ENCODE measurements at places on chromosomes 16 and 17. TPM values are rescaled to one million over a fixed set of nuclear protein-coding genes. Genes with fewer than 3 reads are reported as not detected.
A peak's percentile ranks its signal among the peaks of the same experiment; 100 is the strongest.

- DNase-seq, result peak; percentile 32
Measured at GRCh38 chr16:13012601-13013000, 111.2 kb downstream of the SHISA9 start.

DNA sequence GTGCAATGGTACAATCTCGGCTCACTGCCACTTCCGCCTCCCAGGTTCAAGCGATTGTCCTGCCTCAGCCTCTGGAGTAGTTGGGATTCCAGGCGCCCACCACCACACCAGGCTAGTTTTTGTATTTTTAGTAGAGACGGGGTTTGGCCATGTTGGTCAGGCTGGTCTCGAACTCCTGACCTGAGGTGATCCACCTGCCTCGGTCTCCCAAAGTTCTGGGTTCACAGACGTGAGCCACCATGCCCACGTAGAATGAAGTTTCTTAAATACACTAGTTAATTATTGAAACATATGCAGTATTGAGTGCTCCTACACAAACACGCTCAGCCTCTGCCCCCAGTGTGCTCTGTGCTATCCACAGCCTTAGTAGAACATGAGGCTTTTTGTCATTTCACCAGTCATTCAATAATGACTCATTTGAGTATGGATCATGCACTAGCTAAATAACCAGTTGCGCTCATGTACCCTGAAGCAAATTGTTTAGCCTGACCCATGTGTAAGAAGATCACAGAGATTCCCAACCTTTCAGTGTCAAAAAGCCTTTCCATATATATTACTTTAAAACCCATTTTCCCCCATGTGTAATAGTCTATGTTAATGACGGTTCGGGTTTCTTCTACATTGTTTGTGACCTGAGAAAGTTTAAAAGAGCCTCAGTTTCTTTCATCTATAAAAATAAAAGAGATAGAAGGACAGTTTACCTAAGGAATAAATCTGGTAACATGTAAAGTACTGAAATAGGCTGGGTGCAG lies 49.7 kb downstream of the TUBD1 start:
- DNase-seq, result no peak

Gene TM4SF5
- not detected for total RNA-seq

- DNase-seq, result no peak
Measured at GRCh38 chr17:49746791-49747490, 17.0 kb downstream of the FAM117A start.

Gene NAT9
- 67.8 TPM for total RNA-seq

- no peak for DNase-seq
Measured at GRCh38 chr16:79278506-79278905, 322.0 kb downstream of the MAF start.

Gene SHISA6
- 12.6 TPM for total RNA-seq

- no peak for DNase-seq
Measured at GRCh38 chr16:31428638-31429247, 583 bp upstream of the COX6A2 start.

Gene RDM1
- not detected for total RNA-seq

Gene MED1
- total RNA-seq, result 46.0 TPM

- DNase-seq, result no peak
Measured at GRCh38 chr16:64434526-64435069, 687.3 kb downstream of the CDH11 start.

Gene ABCA9
- 0.61 TPM for total RNA-seq

DNA sequence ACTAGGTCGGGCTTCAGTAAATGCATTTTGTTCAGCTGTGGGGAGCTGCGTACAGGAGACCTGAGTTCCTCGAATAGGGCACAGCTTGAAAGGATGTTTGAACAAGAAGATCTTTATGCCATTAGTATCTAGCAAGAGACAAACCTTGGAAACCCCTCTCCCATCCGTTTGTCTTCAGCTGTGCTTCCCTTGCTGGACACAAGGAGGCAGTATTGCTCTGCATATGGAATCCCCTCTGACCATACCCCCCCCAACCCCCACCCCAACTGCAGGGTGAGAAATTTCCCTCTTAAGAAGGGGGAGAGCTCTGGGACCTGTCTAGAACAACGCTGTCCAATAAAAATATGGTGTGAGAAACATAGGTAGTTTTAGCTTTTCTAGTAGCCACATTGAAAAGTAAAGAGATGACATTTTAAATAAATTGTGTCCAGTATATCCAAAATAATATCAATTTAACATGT lies 1.6 kb downstream of the MRM1 start:
- DNase-seq, result peak; percentile 74

DNA sequence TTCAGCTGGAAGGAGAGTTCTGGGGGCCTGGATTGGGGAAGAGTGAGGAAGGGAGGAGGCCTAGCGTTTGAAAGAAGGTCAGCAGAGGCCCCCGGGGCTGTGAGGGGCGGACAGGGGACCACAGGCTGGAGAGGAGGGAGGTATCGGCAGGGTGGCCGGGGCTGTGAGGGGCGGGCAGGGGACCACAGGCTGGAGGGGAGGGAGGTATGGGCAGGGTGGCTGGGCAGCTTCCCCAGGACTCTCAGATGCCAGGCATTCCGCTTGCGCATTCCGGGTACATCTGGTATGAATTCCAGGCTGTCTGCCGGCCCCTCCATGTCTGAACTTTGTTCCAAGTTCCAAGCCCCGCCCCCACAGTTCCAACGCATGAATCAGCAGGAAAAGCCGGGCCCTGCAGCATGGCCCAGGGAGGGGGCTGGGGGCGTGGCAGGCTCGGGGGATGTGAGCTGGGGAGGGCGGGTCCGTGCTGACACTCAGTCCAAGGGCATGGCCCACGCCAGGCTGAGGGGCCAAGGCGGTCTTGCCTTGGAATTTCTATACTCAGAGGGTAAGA lies 4.3 kb upstream of the TLCD2 start:
- DNase-seq, result peak; percentile 76

Gene ABCC3
- total RNA-seq, result not detected

- DNase-seq, result no peak
Measured at GRCh38 chr16:87239545-87239944, 77.6 kb downstream of the C16orf95 start.

Gene TBC1D3I
- total RNA-seq, result 3.0 TPM

DNA sequence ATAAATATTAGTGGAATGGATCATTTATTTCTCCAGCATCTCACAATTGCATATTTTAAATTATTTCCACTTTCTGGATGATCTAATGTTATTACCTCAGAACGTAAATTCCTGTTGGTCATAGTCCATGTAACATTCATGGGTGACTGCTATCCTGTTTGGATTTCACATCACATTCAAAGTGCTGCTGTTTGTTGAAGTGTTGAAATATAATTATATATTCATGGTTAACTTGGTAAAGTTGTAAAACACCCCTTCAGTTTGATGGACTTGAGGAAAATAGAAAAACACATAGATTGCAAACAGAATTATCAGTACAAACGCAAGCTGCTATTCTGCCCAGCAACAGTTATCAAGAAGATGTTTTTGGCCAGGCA lies 59.6 kb downstream of the TANGO6 start:
- DNase-seq, result no peak

DNA sequence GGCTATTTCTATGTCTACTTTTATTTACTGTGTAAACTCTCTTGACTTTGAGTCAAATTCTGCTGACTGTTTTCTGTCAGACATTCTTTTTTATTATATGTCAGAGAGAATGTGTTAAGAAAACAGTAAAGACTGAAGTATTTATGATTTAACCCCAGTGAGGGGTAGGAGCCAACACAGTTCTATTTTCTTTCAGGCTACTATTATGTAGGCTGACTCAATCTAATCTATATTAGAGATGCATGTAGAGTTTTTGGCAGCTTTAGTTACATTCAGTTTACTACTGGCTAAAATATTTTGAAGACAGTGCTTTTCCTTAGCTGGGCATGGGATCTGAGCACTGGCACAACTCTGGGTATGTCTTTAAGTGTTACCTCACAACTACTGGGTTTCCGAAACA lies 1108.0 kb downstream of the CDH11 start:
- DNase-seq, result no peak

Gene ENDOV
- total RNA-seq, result 42.1 TPM

DNA sequence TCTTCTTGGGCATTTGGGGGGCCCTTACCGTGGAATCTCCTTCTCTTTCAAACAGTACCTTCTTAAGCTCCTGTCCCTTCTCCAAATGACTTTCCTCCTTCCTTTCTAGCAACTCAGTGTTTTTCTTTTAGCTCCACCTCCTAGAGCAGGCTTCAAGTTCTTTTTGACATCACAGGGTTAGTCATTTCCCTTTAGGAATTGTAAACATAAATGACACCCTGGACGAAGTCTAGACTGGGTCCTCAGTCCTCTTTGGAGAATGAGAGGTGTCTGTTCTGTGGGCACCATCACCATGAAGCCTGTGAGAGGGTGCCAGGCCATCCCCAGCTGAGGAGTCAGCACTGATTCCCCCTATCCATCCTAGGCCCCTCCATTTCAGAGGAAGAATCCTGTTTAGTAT lies 94.7 kb downstream of the SALL1 start:
- no peak for DNase-seq

- no peak for DNase-seq
Measured at GRCh38 chr16:55250701-55251100, 73.3 kb upstream of the IRX6 start.

DNA sequence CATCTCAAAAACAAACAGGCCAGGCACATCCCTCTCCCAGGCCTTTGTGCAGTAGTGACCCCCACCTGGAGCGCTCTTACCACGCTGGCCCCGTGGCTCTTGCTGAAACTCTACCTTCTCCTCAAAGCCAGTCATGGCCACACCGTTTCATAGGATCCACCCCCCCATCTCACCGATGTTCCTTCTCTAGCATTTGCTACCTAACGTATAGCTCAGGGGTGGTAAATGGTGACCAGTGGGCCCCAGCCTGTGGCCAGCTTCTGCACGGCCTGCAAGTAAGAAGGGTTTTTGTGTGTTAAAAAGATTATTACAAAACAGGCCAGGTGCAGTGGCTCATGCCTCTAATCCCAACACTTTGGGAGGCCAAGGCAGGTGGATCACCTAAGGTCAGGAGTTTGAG lies 43.8 kb downstream of the RMI2 start:
- DNase-seq, result peak; percentile 6

- DNase-seq, result no peak
Measured at GRCh38 chr17:34357398-34357797, 1.1 kb downstream of the CCL13 start.

Gene CHD9NB
- total RNA-seq, result 1.8 TPM

DNA sequence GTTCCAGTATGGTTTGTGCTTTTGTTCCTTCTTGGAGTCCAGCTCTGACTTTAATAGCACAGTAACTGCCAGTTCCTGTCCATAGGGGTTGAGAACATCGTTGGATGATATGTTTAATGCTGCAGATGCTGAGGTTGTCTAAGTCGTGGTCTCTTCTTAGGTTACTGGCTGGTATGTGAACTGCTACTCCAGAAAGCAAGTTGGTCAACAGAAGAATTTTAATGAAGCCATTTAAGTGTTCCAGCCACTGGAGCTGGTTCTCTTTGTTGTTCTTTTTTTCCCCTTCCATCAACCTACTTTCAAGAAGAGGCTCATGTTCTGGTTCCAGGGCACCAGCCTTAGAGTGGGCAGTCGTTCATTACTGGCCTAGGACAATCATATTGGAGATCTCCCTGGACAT lies 140.3 kb upstream of the TBX2 start:
- no peak for DNase-seq

Gene ZNF385C
- total RNA-seq, result 1.5 TPM

Gene FAM20A
- total RNA-seq, result 0.37 TPM

Gene FOXN1
- total RNA-seq, result not detected

GRCh38 chr16:78852081-78852635 lies 748.4 kb downstream of the MAF start:
- DNase-seq, result no peak

DNA sequence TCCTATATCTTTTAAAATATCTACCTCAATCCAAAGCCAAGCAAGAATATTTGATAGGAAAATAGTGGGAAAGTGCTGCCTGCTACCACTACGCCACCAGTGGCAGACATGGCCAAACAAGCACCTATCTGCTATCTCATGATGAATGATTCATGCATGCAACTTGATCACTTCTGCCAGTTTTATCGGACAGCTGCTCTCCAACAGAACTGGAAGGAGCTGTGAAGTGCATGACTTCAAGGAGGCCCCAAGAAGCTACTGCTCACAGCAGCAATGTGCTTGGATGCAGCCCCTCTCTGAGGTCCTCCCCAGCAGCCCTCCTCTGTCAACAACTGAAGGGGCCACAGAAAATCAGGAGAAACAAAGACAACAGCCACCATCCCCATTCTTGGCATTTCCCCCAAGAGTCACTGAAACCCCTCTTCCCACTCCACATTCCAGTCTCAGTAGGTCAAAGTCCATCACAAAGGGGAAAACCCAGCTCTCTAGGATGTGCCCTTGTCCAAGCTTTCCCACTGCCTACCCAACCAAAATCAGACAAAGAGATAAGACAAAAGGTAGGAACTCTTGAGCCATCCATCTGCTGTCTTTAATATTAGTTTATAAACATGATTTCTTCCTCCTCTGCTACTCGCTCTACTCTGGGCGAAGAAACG lies 215.3 kb downstream of the C16orf78 start:
- DNase-seq, result no peak

Gene MMP15
- total RNA-seq, result 69.9 TPM

Gene GLIS2
- total RNA-seq, result 16.5 TPM

Gene C16orf92
- total RNA-seq, result not detected

- DNase-seq, result no peak
Measured at GRCh38 chr17:4485676-4486646, 12.7 kb upstream of the SPNS2 start.

Gene TNP2
- total RNA-seq, result not detected

- DNase-seq, result no peak
Measured at GRCh38 chr16:50201787-50202186, 48.7 kb downstream of the TENT4B start.

GRCh38 chr16:73813527-73813926 lies 483.1 kb upstream of the PSMD7 start:
- DNase-seq, result no peak

DNA sequence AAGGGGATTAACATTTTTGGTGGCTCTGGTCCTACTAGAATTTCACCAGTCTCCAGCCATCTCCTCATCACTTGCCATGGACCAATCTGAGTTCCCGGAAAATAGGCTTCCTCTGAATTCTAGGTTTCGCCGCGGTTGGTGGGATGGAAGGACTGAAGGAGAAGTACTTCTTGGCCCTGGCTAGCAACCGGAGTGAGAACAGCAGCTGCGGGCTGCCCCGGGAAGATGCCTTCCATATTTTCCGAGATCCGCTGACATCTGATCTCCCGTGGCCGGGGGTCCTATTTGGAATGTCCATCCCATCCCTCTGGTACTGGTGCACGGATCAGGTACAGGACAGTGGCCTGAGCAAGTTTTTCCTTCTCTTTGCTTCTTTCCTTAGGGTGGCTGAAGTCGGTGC lies 45.0 kb downstream of the SLC5A11 start:
- no peak for DNase-seq

GRCh38 chr16:15607700-15608396 lies 35.1 kb downstream of the MARF1 start:
- DNase-seq, result no peak

GRCh38 chr17:65557349-65558310 lies 3.8 kb downstream of the AXIN2 start:
- DNase-seq, result no peak

Gene ZC3H7A
- 87.7 TPM for total RNA-seq

- DNase-seq, result no peak
Measured at GRCh38 chr17:77963441-77963840, 4.9 kb downstream of the TNRC6C start.

DNA sequence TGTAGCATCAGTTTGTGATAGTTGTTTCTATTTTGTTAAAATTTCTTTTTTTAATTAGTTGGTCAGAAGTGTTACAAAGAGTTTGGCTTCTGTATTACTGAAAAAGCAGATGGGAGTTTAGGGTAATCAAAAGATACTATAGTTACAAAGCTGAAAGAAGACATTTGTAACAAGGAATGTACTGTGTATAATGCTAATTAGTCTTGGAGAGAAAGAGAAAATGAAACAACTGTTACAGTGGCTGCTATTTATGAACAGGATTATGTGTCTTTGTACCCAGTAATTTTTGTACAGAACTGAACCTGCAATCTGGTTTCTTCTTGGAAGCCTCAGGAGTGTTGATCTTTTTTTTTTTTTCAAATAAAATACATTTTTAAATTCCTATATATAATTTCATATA lies 14.3 kb downstream of the GDPD1 start:
- no peak for DNase-seq
